Smooth muscle cell of the brain vasculature (primary cell): ENCODE measurements at places on chromosomes 11 and 22.

GRCh38 chr11:19290356-19290755, 49.6 kb upstream of the E2F8 start:
- DNase-seq: no peak

DNA sequence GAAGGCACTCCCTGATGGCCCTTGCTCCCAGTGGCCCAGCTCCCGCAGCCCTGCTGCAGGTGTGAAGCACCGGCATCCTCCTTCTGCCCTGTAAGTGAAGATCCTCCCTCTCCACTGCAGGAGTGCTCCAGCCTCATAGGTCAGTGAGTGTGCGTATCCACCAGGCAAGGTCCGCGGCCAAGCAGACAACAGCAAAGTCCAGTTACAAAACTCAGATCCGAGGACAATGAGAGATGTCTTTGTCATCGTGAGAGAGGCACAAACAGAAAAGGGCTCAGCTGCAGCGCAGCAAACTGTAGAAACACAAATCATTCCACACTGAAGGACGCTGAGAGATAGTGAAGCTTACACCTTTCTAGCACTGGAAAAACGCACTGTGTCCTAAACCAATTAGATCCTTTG, 46.1 kb downstream of the MYH9 start:
- DNase-seq: no peak

GRCh38 chr11:35990816-35991215, 47.0 kb downstream of the LDLRAD3 start:
- DNase-seq: no peak

GRCh38 chr11:116446048-116446941, 326.5 kb downstream of the BUD13 start:
- DNase-seq: no peak

- no peak for DNase-seq
Measured at GRCh38 chr22:31616315-31616980, 45.6 kb downstream of the PISD start.

- DNase-seq: no peak
Measured at GRCh38 chr22:24947881-24948280, 1.4 kb upstream of the LHFPL7 start.

DNA sequence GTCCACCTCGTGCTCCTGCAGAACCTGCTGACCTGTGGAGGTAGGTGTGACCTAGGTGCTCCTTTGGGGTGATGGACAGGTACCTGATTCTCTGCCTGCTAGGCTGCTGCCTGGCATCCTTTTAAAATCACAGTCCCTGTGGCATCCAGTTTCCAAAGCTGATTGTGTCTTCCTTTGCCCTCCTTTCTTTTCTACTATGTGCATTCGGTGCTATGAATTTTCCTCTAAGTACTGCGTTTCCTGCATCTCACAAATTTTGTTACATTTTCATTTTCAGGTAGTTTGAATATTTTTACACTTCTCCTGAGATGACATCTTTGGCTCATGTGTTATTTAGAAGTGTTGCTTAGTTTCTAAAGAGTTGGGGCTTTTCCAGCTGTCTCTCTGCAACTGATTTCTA, 30.9 kb upstream of the PPP6R3 start:
- no peak for DNase-seq

DNA sequence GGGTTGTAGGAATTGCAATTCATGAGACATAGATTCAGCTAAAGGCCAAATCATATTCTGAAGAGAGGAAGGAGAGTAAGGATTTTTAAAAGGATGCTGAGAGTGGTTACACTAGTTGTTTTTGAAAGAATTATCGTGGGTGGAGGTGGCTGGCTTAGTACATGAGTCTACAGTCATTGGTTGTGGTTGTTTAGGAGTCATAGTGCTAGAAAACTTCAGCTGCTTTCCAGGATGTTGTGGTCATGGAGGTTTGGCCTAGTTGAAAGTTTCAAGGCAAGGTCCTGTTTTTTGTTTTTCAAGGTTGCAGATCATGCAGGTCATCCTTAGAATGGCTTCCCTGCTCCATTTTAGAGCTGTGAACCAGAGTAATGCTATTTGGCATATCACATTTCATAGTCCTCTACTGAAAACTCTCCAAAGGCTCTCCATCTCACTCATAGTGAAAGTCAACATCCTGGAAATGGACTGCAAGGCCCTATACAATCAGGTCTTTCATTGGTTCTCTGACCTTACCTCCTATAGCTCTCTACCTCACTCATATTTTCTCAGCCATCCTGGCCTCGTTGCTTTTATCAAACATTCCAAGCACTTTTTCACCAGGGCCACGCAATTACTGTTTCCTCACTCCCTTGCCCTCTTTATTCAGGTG, 26.1 kb upstream of the ZBTB44 start:
- no peak for DNase-seq

- no peak for DNase-seq
Measured at GRCh38 chr11:68383976-68384501, 71.6 kb downstream of the LRP5 start.

GRCh38 chr11:31714840-31715239, 96.3 kb downstream of the PAX6 start:
- no peak for DNase-seq

DNA sequence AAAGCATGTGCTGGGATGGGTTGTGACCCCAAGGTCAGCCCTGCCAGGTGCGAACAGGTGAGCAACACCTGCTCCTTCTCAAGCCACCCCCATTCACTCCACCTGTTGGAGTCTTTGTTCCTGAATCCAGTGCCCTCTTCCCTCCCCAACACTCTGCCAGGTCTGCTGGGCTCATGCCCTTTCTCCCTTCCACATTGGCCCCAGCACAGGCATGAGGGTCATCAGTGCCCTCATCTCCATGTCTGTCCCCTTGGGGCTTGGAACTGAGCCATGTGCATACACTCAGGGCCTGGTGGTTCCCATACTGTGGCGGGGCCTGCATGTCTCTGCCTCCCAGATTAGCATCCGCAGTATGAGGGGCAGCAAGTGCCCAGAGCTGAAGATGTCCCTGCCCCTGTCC, 19.1 kb downstream of the RFPL2 start:
- no peak for DNase-seq

GRCh38 chr11:114079511-114080065, 20.1 kb downstream of the ZBTB16 start:
- DNase-seq: no peak

GRCh38 chr11:135043434-135043833, 631.4 kb upstream of the B3GAT1 start:
- DNase-seq: no peak

- DNase-seq: no peak
Measured at GRCh38 chr11:92580908-92581307, 356.3 kb downstream of the FAT3 start.
